ENCODE measurements at places on chromosomes 11 and 22.

DNA sequence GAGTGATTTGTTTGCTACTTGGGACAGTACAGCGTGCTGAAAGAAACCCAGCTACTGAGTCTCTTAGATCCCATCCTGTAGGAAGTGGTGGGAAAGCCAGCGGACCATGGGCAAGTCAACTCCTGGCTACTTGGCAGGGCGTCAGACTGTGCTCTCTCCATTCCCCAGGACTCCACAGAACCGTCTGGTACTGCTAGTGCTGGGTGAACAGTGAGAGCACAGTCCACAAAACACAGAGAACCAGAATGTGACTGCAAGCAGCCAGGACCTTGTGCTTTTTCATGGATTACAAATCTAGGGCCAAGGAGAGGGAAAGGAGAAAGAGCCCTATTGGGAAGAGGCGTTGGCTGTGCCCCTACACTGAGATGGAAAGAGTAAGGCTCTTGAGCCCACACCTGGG is 10.2 kb downstream of the BID start:
- DNase-seq, result no peak

GRCh38 chr11:88167853-88168252 is 7.4 kb downstream of the RAB38 start:
- no peak for DNase-seq

DNA sequence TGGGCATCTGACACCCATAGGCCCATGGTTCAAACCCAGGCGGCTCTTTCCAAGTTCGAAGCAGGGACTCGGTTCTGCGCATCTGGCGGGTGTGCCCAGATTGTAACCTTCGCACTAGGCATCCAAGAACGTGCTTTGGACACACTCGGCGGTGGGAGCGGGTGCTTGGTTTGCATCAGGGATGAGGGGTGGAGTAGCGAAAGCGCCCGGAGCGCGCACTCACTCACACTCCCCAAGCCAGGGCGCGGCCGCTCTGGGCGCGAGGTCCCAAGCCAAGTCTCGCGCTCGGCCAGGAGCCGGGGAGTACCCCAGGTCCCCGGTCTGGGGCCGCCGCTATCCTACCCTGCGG is 243 bp upstream of the SYT9 start:
- DNase-seq, result no peak

- no peak for DNase-seq
Measured at GRCh38 chr11:8011371-8011770, 24.2 kb downstream of the EIF3F start.

DNA sequence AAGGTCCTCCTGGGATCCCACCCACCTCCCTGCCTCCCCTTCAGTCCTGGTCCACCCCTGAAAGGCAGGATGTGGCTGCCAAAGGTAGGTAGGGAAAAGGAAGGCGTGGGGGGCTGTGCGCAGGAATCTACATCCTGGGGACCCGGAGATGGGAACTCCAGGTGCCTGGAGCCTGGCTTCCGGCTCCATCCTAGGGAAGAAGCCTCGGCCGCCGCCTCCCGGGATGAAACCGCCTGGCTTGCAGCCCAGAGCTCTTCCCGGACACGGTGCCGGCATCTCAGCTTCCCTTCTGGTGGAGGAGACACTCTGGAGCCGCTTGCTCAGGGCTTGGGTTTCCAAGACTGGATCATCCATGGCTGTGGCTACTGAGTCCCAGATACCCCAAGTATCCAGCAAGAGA is 33.3 kb upstream of the PDGFB start:
- no peak for DNase-seq

DNA sequence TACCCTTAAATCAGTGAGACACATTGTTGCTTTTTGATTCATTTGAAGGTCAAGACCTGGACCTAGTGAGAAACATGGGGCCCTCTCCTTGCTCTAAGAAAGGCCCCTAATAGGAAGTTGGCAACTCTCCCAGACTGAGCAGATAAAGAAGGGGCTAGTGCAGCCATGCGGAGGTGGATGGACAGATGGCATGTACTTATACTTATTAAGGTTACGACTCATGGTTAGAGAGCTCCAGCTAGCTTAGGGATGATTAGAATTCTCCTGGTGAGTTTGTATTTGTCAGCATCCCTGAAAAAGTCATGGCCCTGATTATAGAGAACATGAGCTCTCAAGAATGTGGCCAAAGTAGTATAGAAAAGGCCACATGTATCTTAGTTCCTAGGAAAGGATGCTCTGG is 112.1 kb upstream of the BDNF start:
- no peak for DNase-seq

- no peak for DNase-seq
Measured at GRCh38 chr11:9789910-9790309, 126.0 kb downstream of the SWAP70 start.

- no peak for DNase-seq
Measured at GRCh38 chr11:27293515-27294417, 69.2 kb downstream of the CCDC34 start.

GRCh38 chr11:134055029-134055428 is 13.8 kb upstream of the JAM3 start:
- no peak for DNase-seq

GRCh38 chr11:120358729-120359128 is 22.5 kb downstream of the ARHGEF12 start:
- no peak for DNase-seq

DNA sequence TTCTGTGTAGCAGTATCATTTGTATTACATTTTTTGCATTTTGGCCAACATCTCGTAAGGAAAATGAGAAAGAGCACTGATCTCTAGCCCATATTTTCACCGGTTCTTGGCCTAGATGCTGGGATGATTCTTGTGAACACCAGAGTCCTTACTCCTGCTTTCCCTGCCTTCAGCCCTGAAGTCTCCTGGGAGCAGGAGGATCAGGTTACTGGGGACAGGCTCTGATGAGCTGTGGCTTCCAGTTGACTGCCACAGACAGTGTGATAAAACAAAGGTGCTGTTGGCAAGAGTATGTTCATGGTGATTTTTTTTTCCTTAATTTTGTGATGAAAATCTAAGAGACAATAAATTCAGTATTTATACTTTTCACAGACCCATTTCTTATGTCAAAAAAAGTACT is 34.2 kb upstream of the ADSL start:
- DNase-seq, result no peak

DNA sequence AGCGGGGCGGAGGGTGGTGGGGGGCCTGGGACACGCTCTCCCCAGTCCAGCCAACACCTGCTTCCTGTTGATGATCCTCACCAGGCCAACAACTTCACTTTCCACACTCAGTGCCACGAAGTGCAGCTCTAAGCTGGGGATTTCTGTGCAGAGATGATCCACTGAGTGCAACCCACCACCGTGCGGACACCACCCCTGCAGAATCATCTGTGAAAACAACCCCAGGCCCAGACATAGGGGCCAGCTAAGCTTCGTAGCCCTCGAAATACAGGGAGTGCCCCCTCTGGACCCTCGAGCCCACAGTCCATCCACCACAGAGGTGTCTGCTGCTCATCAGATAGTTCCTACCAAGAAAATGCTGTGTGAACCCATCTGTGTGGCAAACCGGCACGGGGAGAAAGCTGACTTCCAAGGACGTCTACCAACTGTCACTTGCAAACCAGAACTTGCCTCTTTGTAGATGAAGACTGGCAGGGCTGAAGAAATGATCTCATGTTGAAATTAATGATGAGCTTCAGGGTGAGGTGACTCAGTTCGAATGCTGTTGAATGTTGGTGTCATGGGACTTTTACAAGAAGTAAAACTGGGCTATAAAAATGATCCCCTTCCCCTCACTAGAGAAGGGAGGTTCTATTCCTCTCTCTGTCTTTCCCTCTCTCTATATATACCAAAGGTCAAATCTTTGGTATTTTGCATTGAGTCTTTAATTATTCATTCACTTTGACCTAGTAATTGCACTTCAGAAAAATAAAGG is 73.4 kb downstream of the MYEOV start:
- DNase-seq, result no peak

All from stimulated activated CD4-positive, alpha-beta T cell treated with anti-CD3 and anti-CD28 coated beads, Interleukin-2, amount 100 ng/mL, for 4 hours (primary cell).